ENCODE measurements at places on chromosomes 6 and 20.
A peak's percentile ranks its signal among the peaks of the same experiment; 100 is the strongest.

- DNase-seq: no peak
These were observed at the start of gene MAPK13 for GRCh38 chr6:36129941-36130666. MAPK13 (plus strand) TSS chr6:36130513; CDS start chr6:36130583, 70 bp downstream.

DNA sequence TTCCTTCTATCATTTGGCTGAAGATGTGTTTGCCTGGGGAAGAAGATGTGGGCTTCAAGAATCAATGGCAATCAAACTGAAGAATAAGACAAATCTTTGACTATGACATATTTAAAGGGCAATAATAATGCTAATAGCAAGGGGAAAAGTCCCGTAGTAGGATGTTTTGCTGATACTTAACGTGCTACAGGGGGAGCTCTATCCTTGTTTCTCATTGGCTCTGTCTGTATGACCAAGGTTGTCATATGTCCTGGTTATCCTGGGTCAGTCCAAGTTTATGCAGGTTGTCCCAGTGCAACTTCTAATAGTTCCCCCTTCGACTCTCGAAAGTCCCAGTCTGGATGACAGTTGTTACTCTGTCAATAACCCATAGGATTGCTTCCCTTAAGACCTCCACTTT, 321.3 kb downstream of the DHX35 start:
- no peak for DNase-seq

DNA sequence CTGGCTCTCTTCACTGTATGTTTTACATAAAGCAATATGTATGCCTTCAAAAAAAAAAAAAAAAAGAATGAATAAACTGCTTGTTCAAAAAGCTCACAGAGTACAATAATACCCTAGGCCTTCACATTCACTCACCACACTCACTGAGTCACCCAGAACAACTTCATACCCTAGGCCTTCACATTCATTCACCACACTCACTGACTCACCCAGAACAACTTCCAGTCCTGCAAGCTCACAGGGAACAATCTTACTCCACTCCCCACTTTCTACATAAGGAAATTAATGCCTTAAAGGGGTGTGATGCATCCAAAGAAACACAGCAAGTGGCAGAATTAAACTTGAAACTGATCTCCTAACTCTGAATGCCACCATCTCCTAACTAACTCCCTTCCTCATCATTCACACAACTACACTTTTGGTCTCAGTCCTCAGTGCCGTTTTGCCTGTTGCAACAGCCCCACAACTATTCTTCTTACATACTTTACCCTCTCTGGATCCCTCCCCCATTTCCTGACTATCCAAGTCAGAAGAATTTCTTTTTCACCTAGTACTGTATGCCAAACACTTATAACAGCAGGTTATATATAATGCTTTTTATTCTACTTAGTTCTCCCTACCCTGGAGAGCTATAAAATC, 34.2 kb downstream of the NHSL1 start:
- DNase-seq: peak; percentile 100

GRCh38 chr20:54355631-54356280, 119.6 kb upstream of the DOK5 start:
- peak; percentile 62 for DNase-seq

DNA sequence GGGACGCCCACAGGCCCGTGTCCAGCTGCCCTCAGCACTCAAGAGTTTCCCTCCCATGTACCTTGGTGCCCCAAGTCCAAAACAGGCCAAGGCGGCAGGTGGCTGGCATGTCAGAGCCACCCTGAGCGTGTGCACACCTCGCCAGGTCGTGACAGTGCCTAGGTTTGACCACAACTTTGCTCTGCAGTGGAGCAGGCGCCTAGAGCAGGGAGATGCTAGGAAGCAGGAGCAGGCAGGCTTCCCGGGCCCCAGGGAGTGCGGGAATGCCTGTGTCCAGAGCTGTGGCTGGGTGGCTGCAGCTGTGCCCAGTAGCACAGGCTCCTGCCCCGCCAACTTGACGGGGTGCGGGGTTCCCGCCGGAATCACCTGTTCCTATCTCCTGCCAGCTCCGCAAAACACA, 380.8 kb upstream of the IMPG1 start:
- DNase-seq: no peak
